ENCODE measurements at places on chromosomes 16 and 17. TPM values are rescaled to one million over a fixed set of nuclear protein-coding genes. Genes with fewer than 3 reads are reported as not detected.

Gene EMP2
- total RNA-seq: 137 TPM

Gene STX1B
- total RNA-seq: 3.9 TPM

Gene GUCY2D
- 0.79 TPM for total RNA-seq

Gene LYRM1
- 32.2 TPM for total RNA-seq

Gene HBA1
- not detected for total RNA-seq

Gene CHD9
- total RNA-seq: 19.2 TPM

DNA sequence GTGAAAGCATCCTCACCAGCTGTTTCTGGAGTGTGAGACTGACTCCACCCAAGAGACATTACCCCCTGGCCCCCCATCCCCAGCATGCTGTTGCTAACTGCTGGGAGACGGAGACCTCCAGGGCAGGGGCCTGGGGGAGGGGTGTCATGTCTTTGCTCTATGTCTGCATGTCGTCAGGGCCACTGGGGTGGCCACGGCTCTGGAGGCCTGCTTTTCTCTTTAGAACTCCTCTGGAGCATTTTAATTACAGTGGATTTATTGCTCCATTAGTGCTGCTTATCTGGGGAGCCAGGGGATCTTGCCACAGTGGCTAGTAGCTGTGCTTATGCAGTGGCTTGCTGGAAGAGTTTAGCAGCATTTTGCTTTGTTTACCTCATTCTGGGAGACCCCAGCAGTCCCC lies 32.3 kb downstream of the CLEC16A start:
- DNase-seq: no peak
- H3K27me3 ChIP-seq: no peaks in the 10 kb centered on the region
- peaks cover 8% of the 10 kb centered on the region for H3K4me1 ChIP-seq
- H3K27ac ChIP-seq: no peak overlapping the region
- H3K36me3 ChIP-seq: no peaks in the 10 kb centered on the region

- no peaks in the 10 kb centered on the region for H3K36me3 ChIP-seq
- DNase-seq: no peak
- no peaks in the 10 kb centered on the region for H3K4me1 ChIP-seq
- no peaks in the 10 kb centered on the region for H3K27me3 ChIP-seq
- H3K27ac ChIP-seq: no peak overlapping the region
- no peak overlapping the region for H3K4me3 ChIP-seq
These were observed 38.4 kb downstream of the ABAT start for GRCh38 chr16:8712589-8713361.

DNA sequence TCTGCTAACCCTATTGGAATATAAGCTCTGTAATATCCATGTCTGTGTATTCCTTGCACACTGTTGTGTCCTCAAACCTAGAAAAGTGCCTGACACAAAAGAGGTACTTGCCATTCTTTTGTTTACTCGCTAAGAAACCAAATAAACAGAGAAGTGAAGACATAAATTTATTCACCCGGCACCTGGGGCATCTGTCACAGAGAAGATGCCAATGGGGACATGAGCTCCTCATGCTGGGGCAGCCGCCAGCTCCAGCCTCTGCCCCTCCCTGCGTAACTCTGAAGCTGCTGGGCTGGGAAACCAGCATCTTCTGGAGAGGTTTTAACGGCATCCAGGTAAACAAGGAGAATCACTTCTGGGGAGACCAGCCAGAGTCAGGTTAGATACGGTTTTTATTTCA lies 15.1 kb upstream of the CDRT4 start:
- H3K36me3 ChIP-seq: no peaks in the 10 kb centered on the region
- no peak overlapping the region for H3K4me3 ChIP-seq
- no peaks in the 10 kb centered on the region for H3K4me1 ChIP-seq
- H3K27me3 ChIP-seq: no peaks in the 10 kb centered on the region
- H3K27ac ChIP-seq: no peak overlapping the region

- peaks cover 13% of the 10 kb centered on the region for H3K4me1 ChIP-seq
- H3K27ac ChIP-seq: no peak overlapping the region
- no peak for DNase-seq
- H3K36me3 ChIP-seq: no peaks in the 10 kb centered on the region
- peak overlapping the region; percentile 51 for H3K4me3 ChIP-seq
These were observed 15.9 kb upstream of the ARHGAP17 start for GRCh38 chr16:25031132-25031440.

- DNase-seq: no peak
- H3K27ac ChIP-seq: no peak overlapping the region
- H3K4me3 ChIP-seq: no peak overlapping the region
- H3K27me3 ChIP-seq: no peaks in the 10 kb centered on the region
- H3K36me3 ChIP-seq: no peaks in the 10 kb centered on the region
- H3K4me1 ChIP-seq: no peaks in the 10 kb centered on the region
These were observed 471.5 kb downstream of the CDH8 start for GRCh38 chr16:61564716-61565115.

GRCh38 chr16:10465821-10466220 lies 80.0 kb downstream of the ATF7IP2 start:
- no peaks in the 10 kb centered on the region for H3K27me3 ChIP-seq
- no peak overlapping the region for H3K4me3 ChIP-seq
- no peak overlapping the region for H3K27ac ChIP-seq
- no peaks in the 10 kb centered on the region for H3K36me3 ChIP-seq

- no peaks in the 10 kb centered on the region for H3K4me1 ChIP-seq
- no peaks in the 10 kb centered on the region for H3K36me3 ChIP-seq
- H3K27me3 ChIP-seq: no peaks in the 10 kb centered on the region
- DNase-seq: peak; percentile 48
- H3K4me3 ChIP-seq: no peak overlapping the region
These were observed 11.9 kb downstream of the FZD2 start for GRCh38 chr17:44568945-44569858.

- H3K36me3 ChIP-seq: no peaks in the 10 kb centered on the region
- H3K4me1 ChIP-seq: no peaks in the 10 kb centered on the region
- DNase-seq: no peak
These were observed 131.8 kb downstream of the CDH11 start for GRCh38 chr16:64990101-64990500.

DNA sequence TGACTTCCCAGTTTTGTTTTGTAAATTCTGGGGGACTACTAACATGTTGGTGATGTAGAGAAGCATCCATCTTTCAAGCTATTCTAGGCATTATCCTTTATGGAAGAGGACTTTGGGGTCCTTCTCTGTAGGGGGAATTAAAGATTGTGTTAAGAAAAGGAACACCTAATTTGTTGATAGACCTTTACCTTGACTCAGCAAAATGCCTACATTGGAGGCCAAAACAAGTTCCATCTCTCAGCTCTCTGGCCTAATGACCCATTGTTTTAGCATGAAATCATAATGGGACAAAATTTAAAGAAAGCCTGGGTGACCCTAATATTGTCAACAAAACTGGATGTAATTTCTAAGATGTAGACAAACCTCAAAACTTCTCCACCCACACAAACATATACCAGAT lies 465.3 kb upstream of the SOX9 start:
- no peaks in the 10 kb centered on the region for H3K27me3 ChIP-seq
- no peak overlapping the region for H3K27ac ChIP-seq
- H3K36me3 ChIP-seq: no peaks in the 10 kb centered on the region
- H3K4me1 ChIP-seq: no peaks in the 10 kb centered on the region

- H3K4me3 ChIP-seq: peak overlapping the region; percentile 49
- no peak overlapping the region for H3K27ac ChIP-seq
- DNase-seq: peak; percentile 78
- no peaks in the 10 kb centered on the region for H3K36me3 ChIP-seq
These were observed 21.9 kb upstream of the EIF1 start for GRCh38 chr17:41666708-41667279.

DNA sequence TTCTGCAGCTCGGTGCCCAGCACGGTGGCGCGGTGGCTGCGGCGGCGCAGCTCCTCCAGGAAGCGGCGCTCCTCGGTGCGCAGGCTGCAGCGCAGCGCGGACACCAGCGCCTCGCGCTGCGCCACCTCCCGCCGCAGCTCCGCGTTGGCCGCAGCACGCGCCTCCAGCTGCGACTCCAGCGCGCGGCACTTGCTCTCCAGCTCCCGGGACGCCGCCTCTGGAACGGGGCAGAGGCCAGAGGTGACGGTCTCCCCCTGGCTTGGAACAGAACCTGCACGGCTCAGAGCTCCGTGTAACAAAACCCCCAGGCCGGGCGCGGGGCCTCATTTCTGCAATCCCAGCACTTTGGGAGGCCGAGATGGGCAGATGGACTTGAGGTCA lies 13.2 kb upstream of the CLUH start:
- no peak overlapping the region for H3K27ac ChIP-seq
- no peaks in the 10 kb centered on the region for H3K36me3 ChIP-seq
- no peaks in the 10 kb centered on the region for H3K4me1 ChIP-seq
- no peak overlapping the region for H3K4me3 ChIP-seq

- H3K27me3 ChIP-seq: no peaks in the 10 kb centered on the region
- no peak overlapping the region for H3K27ac ChIP-seq
- no peaks in the 10 kb centered on the region for H3K36me3 ChIP-seq
- H3K4me1 ChIP-seq: no peaks in the 10 kb centered on the region
These were observed 169.8 kb downstream of the PITPNC1 start for GRCh38 chr17:67546578-67547527.

DNA sequence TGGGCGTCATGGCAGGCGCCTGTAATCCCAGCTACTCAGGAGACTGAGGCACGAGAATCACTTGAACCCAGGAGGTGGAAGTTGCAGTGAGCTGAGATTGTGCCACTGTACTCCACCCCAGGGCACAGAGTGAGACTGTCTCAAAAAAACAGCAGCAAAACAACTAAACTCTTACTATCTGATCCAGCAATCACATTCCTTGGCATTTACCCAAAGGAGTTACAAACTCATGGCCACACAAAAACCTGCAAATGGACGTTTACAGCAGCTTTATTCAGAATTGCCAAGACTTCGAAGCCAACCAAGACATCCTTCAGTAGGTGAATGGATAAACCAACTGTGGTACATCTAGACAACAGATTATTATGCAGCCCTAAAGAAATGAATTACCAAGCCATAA lies 4.0 kb downstream of the SIAH1 start:
- peaks cover 40% of the 10 kb centered on the region for H3K4me1 ChIP-seq
- H3K27ac ChIP-seq: no peak overlapping the region
- DNase-seq: no peak
- H3K4me3 ChIP-seq: no peak overlapping the region
- H3K27me3 ChIP-seq: no peaks in the 10 kb centered on the region

GRCh38 chr17:19650826-19651225 lies 2.3 kb downstream of the ALDH3A2 start:
- peak overlapping the region; percentile 96 for H3K27ac ChIP-seq
- H3K36me3 ChIP-seq: peaks cover 40% of the 10 kb centered on the region
- H3K4me1 ChIP-seq: peaks cover 46% of the 10 kb centered on the region
- H3K4me3 ChIP-seq: peak overlapping the region; percentile 92

GRCh38 chr16:68704232-68704867 lies 32.7 kb upstream of the CDH1 start:
- no peak overlapping the region for H3K27ac ChIP-seq
- peak; percentile 85 for DNase-seq
- H3K4me1 ChIP-seq: peaks cover 31% of the 10 kb centered on the region
- no peak overlapping the region for H3K4me3 ChIP-seq
- H3K36me3 ChIP-seq: no peaks in the 10 kb centered on the region

DNA sequence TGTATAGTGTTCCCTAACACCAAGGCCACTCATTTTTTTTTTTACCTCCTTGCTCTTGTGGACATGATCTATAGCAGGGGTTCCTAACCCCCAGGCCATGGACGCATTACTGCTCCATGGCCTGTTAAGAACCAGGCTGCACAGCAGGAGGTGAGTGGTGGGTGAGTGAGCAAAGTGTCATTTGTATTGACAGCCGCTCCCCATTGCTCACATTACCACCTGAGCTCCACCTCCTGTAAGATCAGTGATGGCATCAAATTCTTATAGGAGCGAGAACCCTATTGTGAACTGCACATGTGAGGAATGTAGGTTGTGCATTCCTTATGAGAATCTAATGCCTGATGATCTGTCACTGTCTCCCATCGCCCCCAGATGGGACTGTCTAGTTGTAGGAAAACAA lies 342.0 kb downstream of the SOX9 start:
- H3K27me3 ChIP-seq: no peaks in the 10 kb centered on the region
- H3K27ac ChIP-seq: peak overlapping the region; percentile 100
- H3K4me3 ChIP-seq: no peak overlapping the region
- peaks cover 95% of the 10 kb centered on the region for H3K4me1 ChIP-seq
- H3K36me3 ChIP-seq: no peaks in the 10 kb centered on the region

GRCh38 chr16:35391328-35391727 lies 1931.9 kb downstream of the TP53TG3F start:
- no peak overlapping the region for H3K27ac ChIP-seq
- H3K4me1 ChIP-seq: no peaks in the 10 kb centered on the region
- H3K27me3 ChIP-seq: no peaks in the 10 kb centered on the region
- no peaks in the 10 kb centered on the region for H3K36me3 ChIP-seq
- DNase-seq: peak; percentile 46
- H3K4me3 ChIP-seq: no peak overlapping the region

GRCh38 chr16:67675999-67676398 lies 9.4 kb downstream of the C16orf86 start:
- no peak for DNase-seq
- peak overlapping the region; percentile 78 for H3K27ac ChIP-seq
- H3K4me3 ChIP-seq: no peak overlapping the region
- no peaks in the 10 kb centered on the region for H3K27me3 ChIP-seq
- H3K36me3 ChIP-seq: no peaks in the 10 kb centered on the region

DNA sequence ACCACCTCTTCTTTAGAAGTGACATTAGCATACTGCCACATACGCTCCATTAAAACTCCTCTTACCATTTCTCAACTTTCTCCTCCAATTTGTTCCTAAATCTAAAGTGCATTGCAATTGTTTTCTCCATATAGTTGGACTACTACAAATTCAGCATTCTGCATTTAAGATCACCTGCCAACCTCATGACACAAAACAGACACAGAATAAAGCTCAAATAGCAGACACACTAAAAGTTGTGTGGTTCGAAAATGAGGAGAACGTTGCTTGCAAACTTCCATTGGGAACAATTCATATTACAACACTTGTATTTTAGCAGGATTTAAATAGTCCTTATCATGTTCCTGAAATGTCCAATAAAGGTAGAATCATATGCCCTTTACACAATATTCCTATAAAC lies 14.5 kb downstream of the ARHGAP17 start:
- H3K4me1 ChIP-seq: 0 out of 2 replicates have a peak, but pooled peaks cover under 1% of the 10 kb centered on the region
- no peaks in the 10 kb centered on the region for H3K27me3 ChIP-seq
- H3K4me3 ChIP-seq: no peak overlapping the region
- DNase-seq: no peak
- H3K27ac ChIP-seq: no peak overlapping the region
- H3K36me3 ChIP-seq: 0 out of 2 replicates have a peak, but pooled peaks cover 3% of the 10 kb centered on the region

DNA sequence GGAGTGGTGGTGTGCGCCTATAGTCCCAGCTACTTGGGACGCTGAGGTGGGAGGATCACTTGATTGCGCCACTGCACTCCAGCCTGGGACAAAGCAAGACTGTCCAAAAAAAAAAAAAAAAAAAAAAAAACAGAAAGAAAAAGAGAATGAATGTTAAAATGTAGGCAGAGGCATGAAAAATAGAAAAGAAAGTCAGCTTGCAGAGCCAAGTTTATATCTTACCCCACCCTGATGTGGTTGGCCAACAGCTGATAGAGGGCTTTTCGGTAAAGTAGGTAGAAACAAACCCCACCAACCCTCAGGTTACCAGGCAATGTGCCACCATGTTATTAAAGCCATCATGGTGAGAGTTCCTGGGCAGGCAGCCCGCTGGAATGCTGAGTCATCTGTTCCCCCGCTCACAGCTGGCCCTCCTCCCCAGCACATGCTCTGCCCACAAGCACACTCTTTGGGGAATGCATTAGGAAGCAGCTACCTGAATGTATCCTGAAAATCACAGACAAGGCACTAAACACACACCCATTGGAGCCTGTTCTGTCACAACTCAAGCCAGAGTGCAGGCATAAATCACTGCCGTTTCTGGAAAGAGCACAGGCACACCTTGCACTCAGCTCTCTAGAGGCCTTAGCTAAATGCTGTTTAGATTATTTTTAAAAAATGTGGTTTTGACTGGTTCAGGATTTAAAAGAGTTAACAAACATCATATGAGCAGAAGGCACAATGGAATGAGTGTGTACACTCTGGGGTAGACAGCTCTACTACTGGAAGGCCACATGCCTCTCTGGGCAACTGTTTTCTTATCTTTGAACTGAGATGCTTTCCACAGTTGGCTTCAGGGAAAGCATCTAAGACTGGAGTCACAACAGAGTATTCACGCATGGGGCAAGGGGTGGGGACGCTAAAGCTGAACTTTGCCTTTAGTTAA lies 128.5 kb downstream of the PARN start:
- peak; percentile 94 for DNase-seq
- peak overlapping the region; percentile 98 for H3K27ac ChIP-seq
- peaks cover 98% of the 10 kb centered on the region for H3K4me1 ChIP-seq
- no peaks in the 10 kb centered on the region for H3K36me3 ChIP-seq

Measured in PC-9 (cell line).